GDM1 (cell line): ENCODE measurements at places on chromosomes 11 and 22.

- no peak for DNase-seq
These were observed 14.0 kb downstream of the RAB30 start for GRCh38 chr11:83057721-83058120.

GRCh38 chr11:127651888-127652221 is 651.3 kb upstream of the KIRREL3 start:
- no peak for DNase-seq

DNA sequence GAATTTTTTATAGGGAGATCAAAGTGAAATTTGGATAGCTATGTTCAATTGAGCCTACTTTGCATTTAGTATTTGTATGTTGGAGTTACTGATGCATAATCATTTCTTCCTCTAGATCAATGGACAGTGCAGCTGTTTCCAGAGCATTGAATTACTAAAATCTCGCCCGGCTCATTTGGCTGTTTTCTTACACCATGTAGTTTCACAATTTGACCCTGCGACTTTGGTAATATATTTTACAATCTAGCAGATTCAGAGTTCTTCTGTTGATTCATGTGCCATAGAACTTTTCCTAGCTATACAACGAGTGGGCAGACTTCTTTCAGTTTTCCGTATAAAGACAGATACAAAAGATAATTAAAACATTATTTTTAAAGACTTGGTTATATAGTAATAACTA is 70.0 kb upstream of the GRIK4 start:
- DNase-seq, result no peak

GRCh38 chr11:34001557-34002064 is 49.9 kb upstream of the CAPRIN1 start:
- no peak for DNase-seq

DNA sequence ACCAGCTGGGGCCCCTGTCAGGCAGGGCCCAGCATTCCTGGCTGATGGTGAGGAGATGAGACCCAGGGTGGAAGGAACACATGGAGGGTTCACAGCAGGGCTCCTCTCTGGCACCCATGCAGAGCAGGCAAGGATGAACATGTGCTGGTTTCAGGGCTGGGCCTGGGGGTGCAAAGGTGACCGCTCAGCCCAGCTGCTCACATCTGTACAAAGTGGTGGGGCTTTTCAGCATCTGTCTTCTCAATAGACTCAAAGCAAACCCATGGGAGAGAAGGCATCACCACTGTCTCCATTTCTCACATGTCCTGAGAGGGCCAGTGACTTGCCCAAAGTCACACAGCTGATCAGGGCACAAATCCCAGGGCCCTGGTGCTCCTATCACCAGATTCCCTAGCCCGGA is 27.3 kb upstream of the TCF20 start:
- no peak for DNase-seq

DNA sequence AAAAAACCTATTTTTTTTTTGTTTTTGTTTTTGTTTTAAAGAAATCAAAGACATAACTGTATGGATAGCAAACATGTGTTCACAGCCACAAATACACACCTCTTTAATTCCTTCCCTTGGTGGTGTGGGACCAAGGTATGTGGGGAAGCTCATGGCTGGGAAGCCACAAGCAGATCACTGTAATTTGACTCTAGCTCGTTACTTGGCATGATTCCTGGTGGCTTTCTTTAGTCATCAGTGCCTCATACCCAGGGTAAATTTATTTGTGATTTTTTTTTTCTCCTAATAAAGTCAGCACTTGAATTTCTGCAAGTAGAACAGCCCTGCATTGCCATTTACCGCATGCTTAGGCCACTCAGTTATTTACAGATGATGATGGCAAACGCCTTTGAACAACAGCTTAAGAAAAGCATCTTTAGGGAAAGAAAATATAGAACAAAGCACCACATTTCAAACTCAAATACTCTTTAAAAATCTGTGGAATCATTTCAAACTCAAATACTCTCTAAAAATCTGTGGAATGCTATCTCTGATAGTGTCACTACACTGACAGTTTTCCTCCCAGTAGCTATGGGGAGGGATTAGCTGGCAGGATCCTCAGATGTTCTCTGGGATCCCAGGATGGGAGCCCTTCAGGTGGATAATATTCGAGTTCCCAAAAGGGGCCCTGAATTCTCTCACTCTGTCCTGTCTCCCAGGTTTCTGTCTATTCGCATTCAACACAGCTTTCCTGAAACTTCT is 687.2 kb downstream of the OPCML start:
- no peak for DNase-seq

GRCh38 chr11:120738516-120739046 is 227.0 kb downstream of the GRIK4 start:
- no peak for DNase-seq

DNA sequence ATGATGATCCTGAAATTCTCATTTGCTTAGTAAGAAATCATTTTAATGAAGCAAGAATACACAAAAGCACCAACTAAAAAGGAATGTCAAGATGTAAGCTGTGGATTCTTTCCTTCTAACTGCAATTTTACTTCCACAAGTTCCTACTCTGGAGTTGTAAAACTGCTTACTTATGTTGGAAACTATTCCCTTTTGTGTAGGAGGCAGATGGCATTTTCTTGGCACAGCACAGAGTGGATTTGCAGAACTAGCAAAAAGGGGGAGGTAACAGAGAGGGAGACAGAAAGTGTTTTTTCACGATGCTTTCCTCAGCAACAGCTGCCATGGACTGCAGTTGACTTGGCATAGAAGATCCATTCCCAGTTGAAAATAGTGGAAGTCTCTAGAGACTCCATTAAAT is 1112.0 kb upstream of the RAG2 start:
- DNase-seq, result no peak

- no peak for DNase-seq
These were observed 9.8 kb upstream of the RAG1 start for GRCh38 chr11:36557991-36558390.

DNA sequence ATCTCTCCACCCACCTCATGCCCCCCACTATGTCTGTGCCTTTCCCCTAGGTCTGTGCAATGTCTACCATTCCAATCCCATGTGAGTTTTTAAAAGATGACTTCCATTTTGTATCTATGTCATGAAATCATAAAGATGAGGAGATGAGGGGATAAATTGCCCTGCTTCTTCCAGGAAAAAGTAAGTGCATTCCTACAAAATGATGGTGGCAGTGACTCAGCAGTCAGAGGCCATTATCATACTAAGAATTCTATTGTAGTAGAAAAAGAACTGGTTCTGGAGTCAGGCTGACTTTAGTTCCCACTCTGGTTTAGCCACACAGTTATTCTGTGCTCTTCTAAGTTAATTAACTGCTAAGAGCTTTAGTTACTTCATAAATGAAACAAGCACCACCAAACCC is 89.6 kb upstream of the API5 start:
- DNase-seq, result no peak

DNA sequence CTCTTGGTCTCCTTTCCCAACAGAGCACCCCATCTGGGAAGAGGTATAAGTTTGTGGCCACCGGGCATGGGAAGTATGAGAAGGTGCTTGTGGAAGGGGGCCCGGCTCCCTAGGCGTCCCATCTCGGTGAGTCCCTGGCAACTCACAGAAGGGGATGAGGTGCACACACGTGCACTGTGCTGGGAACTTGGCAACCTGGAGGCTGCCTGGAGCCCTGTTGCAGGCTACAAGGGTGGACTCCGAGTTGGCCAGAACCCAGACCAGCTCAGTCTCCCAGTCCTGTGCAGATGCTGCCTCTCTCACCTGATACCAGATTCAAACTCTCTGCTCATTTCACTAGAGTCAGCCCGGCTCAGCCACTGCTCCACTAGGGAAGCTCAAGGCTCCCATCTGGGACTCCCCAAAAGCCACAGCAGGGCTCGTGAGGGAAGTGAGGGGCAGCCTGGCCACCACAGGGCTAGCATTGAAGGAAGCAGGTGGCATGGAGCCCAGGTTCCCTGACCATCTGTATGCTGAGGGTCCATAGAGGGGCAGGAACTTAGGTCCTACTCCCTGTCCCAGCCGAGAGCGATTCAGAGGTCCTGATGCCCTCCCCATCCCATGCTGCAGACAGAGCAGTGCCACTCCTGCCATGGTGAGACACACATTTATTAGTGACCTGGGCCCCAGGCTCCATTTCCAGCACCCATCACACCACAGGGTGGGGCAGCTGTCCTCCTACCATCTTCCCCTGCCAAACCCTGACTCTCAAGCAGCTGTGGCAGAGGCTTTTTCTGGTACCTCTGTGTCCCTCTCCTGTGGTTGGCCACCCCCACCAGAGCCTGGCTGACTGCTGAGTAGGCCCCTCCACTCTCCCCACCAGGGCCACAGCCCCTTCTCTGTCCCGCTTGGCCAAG is 4.0 kb downstream of the PRR33 start:
- no peak for DNase-seq

GRCh38 chr22:30312053-30312452 is 14.7 kb downstream of the TBC1D10A start:
- no peak for DNase-seq

DNA sequence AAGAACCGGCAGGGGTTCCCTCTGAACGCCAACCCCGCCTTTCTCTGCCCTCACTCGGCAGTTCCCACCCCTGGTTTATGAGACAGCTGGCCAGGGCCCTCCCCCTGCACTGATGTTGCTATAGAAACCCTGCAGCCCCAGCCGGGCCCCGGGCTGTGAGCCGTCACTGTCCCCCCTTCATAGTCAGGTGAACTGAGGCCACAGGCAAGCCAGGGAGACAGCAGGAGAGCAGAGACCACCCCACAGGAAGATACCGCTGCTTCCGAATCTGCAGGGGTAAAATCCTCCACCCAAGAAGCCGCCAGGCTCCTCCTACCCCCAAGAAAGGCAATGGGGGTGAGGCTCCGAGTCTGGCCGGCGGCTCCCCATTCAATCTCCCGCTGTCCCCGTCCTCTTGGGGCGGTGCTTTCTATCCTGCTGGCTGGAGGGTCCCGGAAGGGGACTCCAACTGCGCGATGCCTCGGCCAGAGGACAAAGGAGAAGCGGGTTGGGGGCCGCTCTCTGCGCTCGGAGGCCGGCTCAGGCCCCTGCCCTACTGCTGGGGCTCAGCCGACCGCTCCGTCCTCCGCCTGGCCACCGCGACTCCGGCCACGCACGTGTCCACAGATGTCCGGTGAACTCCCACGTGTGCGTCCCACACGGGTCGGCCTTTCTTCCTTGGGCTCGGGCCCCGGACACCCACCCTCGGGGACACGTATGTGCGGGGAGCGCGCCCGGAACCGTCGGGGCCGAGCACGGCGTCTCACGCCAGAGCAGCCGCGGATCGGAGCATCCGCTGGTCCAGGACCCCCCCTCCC is 587 bp downstream of the SLC25A22 start:
- DNase-seq, result peak; percentile 43

DNA sequence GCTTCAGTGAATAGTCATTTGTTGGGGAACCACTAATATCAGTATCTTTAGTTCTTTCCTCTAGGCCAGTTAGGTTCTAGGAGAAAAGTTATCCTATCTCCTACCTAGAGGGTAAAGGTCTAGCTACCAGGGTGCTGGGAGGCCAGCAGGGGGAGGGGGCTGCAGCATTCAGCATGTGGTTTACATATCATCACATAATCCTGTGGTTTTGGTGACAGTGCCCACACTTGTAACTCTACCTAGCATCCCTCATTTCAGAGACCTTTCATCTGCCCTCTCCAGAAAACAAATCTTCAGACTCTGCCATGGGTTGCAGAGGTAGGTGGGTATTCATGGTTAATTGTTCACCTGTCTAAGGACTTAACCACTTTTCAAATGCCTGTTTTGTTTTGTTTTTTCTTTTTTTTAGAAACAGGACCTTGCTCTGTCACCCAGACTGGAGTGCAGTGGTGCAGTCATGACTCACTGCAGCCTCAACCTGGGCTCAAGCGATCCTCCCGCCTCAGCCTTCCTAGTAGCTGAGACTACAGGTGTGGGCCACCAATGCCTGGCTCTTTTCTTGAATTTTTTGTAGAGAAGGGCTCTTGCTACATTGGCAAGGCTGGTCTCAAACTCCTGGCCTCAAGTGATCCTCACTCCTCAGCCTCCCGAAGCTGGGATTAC is 146.8 kb downstream of the ENTHD1 start:
- no peak for DNase-seq

DNA sequence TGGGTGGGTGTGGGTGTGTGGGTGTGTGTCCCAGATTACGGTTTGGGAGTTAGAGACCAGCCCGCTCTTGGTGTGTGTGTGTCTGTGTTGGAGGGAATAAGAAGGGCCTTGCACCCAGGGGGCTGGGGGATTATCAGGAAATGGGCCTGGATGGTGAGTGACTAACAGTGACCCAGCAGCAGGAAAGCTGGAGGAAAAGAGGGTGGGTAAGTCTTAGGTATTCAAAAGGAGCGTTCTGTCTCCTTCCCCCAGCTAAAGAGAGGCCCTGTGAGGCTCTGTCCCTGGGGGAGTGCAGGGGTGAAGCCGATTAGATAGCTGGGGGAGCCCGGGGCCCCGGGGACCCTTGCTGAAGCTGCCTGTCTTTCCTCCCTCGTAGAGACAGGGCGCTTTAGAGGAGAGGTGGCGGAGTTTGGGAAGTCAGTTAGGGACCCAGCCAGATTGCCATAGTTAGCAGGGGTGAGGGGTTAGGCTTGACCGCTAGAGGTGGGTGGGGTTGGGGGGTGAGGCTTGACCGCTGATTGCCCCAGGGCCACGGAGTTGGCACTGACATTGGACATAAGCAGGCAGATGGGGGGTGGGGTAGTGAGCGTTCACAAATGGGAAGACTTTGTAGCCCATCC is 1.5 kb downstream of the OAF start:
- DNase-seq, result no peak

GRCh38 chr11:114343020-114343419 is 46.8 kb downstream of the NNMT start:
- no peak for DNase-seq

DNA sequence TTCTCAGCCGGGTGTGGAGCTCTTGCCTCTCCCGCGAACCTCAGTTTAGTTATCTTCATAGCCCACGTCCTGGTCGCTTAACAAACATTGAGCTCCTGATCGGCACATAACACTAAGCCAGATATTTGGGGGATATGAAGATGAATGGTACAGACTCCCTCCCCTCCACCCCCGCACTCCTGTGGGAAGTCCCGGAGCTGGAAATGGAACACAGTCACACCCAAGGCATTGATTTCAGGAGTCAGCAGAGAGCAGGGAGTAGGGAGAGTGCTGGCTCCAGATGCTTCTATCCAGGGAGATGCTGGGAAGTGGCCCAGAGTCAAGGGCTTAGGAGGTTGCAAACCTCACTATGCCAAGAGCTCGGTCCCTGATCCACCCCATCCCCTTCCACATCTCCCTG is 26.1 kb upstream of the CABP7 start:
- no peak for DNase-seq
